ENCODE measurements at places on chromosomes 3 and 15.
A peak's percentile ranks its signal among the peaks of the same experiment; 100 is the strongest.

GRCh38 chr15:37076543-37076942 is 23.8 kb downstream of the MEIS2 start:
- DNase-seq: no peak

- no peak for DNase-seq
Measured at GRCh38 chr3:68148447-68148846, 494.0 kb upstream of the SUCLG2 start.

DNA sequence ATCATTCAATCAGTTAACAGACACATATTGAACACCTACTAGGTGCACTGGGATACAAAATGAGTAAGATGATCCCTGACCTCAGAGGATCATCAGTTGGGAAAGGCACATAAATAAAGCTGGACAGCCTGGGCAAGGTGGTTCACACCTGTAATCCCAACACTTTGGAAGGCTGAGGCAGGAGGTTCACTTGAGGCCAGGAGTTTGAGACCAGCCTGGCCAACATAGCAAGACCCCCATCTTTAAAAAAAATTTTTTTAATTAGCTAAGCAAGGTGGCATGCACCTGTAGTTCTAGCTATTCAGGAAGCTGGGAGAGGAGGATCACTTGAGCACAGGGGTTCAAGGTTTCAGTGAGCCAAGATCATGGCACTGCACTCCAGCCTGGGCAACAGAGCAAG is 3.7 kb upstream of the KLHL24 start:
- no peak for DNase-seq

- peak; percentile 31 for DNase-seq
Measured at GRCh38 chr3:55159711-55160110, 231.9 kb upstream of the LRTM1 start.

DNA sequence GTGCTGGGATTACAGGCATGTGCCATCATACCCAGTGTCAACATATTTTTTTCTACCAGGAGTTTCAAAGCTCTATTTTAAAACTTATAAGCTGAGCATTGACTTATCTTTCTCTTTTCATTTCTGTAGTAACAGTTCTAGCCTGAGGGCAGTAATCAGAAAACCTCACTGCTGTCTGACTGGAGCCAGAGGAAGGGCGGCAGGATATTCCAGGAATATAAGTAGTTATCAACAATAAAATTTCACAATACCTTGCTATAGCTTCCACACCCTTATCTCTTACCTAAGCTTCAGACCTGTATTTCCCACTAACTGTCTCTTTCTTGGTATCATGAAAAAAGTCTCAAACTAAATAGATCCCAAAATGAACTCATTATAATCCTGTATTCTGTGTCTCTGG is 5.1 kb upstream of the NEDD4 start:
- DNase-seq: no peak

GRCh38 chr3:160678292-160678842 is 1.4 kb downstream of the ARL14 start:
- DNase-seq: no peak

DNA sequence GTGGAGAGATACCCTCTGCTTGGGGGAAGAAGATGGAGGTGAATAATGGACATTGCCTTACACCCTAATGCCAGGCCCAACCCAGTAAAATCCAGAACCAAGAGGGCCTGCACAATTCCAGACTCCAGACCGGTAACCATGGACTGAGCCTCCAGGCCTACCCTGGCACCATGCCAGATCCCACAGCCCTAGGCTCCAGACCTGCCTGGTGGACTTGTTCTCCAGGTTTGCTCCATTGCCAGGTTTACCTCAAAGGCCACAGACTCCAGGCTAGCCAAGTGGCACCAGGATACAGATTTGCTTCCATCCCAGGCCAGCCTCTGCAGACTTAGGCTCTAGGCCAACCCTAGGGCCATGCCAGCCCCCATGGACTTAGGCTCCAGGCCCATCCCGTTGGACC is 14.0 kb downstream of the PLCH1 start:
- no peak for DNase-seq

- DNase-seq: no peak
Measured at GRCh38 chr15:60782316-60782715, 303.4 kb upstream of the ICE2 start.

- DNase-seq: peak; percentile 30
Measured at GRCh38 chr3:38354588-38355330, 8.2 kb downstream of the XYLB start.

GRCh38 chr15:95503640-95504225 is 826.8 kb upstream of the NR2F2 start:
- no peak for DNase-seq

DNA sequence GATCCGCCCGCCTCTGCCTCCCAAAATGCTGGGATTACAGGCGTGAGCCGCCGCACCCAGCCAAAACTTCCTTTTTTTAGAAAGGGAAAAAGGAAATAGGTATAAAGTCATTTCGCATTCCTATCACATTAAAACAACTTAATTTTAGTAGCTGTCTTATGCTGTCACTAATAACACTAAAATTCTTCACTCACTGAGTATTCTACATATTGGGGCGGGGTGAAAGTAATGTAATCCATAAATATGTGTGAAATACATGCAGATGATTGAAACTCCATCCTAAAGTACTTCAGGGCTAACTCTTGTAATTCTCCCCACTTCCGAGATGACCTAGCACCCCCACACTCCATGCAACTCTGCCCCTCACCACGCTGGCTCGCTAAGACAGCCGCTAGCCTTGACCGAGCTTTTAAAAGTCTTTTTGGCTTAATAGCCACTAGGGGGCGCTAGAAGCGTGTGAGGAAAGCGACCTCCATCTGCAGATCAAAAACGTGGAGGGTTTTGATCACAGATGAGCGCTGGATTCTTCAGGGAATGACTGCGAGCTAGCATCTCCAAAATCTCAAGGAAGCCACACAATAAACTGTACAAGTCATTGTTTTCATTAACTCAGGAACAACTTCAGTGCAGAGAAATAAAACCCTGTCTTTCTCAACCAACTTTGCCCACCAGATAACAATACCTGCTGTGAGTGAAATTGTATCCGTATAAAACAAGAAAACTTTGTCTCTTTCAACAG is 129.3 kb upstream of the IGF1R start:
- DNase-seq: peak; percentile 78

DNA sequence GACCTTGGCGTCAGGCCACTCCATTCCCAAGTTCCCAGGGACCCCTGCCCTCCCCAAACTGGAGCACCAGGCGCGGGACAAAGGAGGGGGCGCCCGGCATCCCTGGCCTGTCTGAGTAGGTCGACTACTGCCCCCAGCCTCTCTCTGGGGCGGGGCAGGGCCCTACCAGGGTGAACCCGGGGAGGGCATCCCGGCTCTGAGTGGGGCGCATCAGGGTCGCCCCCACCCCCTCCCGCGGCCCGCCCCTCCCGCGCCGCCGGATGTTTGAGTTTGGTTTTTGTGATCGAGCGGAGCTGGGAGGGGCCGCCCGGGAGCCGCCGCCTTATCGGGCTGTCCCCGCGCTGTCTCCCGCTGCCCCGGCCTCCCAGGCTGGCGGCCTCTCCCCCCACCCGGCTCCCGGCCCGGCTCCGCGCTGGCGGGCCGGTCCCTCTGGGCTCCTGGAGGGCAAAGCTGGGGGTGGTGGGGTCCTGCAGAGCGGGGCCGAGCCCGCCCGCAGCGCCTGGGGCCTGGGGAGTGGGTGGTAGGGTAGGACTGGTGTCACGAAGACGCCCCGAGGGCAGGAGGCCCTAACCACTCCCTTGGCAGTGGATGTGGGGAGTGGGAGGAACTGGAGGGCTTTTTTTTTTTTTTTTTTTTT is 47.2 kb upstream of the SMAD6 start:
- no peak for DNase-seq

- DNase-seq: no peak
Measured at GRCh38 chr15:70165716-70166284, 68.1 kb upstream of the TLE3 start.

GRCh38 chr15:57572468-57572867 is 19.2 kb upstream of the MYZAP start:
- no peak for DNase-seq

DNA sequence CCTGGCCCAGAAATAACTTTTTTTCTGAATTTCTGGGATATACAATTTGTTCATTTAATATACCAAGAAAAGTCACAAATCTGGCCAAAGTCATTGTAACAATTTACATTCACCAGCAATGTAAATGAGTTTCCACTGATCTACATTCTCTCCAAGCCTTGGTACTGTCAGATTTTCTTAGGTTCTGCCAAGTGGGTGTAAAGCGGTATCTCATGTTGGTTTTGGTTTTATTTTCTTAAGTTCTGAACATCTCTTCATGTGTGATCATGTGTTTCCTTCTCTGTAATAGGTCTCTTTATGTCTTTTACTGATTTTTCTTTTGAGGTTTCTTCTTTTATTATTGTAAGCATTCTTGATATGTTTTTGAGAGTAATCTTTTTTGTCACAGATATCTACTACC is 235.6 kb upstream of the COL8A1 start:
- no peak for DNase-seq

DNA sequence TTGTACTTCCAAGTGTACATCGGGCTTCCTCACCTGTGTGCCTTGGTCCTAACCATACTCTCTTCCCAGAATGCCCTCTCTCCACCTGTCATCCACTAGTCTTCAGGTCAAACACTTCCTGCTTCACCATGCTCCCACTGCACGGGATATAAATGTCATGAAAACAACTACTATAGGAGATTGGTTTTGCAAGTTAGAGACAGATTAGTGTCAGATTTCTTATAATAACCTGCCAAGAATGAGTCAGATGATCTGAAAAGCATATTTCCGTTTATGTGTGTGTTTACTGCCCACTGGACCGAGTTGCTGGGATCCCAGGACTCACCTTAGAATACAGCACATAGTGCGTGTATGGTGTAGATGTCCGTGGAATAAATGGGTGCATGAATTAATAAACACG is 21.4 kb downstream of the PLA1A start:
- DNase-seq: no peak

- DNase-seq: no peak
Measured at GRCh38 chr3:116927918-116928317, 218.3 kb downstream of the TUSC7 start.

DNA sequence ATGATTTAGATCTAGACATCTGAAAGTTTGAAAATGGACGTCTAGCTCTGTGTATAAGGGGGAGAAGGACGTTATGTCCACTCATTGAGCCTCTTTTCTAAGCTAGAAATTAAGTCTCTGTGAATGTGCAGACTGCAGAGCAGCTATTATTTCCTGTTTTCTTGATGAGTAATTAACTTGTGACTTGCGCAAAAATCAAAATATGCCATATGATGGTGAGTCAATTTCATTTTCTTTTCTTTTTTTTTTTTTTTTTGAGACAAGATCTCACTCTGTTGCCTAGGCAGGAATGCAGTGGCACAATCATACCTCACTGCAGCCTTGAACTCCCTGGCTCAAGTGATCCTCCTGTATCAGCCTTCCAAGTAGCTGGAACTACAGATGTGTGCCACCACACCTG is 14.1 kb downstream of the LACTB start:
- peak; percentile 67 for DNase-seq

DNA sequence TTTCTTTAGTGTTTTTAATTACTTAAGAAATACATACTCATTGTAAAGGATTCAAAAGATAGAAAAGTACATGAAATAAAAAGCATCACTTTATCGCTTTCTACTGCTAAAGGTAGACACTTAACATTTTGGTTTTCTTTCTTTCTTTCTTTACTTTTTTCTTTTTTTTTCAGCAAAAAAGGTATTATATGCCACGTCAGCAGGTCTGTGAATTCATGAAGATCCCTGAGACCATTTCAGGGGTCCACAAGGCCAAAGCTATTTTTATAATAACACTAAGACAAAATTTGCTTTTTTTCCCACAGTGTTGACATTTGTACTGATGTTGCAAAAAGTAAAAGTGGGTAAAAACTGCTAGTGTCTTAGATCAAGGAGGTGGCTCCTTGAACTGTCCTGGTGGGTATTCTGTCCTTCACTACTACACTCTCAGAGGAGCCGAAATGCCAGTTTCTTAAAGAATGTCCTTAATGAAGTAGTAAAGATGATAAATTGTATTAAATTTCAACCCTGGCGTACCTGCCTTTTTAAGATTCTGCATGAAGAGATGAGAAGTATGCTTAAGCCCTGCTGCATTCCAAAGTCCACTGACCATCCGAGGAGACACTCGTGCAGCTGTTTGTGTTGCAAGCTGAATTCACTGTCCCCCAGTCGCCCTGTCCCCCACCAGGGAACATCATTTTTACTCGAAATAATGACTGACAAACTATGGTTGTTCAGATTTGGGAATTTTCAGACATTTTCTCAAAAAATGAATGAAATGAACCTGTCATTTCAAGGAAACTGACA is 106.7 kb upstream of the PIAS1 start:
- DNase-seq: no peak

- no peak for DNase-seq
Measured at GRCh38 chr3:182486463-182486862, 306.8 kb upstream of the ATP11B start.

DNA sequence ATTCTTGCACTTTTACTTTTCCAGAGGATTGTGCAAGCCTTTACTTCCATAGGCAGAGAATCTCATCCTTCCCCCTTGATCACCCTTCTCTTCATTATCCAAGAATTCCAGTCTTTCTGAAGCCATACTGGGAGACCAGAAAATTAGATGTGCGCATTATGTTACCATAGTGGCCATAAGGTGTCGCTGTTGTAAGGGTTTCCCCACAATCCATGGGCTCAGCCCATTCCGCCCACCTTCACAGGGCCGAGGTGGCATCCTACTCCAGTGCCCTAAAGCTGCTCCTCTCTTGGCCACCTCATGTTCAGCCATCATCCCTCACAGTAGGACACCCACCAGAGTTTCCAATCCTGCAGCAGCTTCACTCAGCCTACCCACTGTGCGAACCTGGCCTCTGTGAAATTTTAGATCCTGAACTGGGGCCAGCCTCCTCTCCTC is 35.0 kb downstream of the CTSH start:
- DNase-seq: peak; percentile 43

DNA sequence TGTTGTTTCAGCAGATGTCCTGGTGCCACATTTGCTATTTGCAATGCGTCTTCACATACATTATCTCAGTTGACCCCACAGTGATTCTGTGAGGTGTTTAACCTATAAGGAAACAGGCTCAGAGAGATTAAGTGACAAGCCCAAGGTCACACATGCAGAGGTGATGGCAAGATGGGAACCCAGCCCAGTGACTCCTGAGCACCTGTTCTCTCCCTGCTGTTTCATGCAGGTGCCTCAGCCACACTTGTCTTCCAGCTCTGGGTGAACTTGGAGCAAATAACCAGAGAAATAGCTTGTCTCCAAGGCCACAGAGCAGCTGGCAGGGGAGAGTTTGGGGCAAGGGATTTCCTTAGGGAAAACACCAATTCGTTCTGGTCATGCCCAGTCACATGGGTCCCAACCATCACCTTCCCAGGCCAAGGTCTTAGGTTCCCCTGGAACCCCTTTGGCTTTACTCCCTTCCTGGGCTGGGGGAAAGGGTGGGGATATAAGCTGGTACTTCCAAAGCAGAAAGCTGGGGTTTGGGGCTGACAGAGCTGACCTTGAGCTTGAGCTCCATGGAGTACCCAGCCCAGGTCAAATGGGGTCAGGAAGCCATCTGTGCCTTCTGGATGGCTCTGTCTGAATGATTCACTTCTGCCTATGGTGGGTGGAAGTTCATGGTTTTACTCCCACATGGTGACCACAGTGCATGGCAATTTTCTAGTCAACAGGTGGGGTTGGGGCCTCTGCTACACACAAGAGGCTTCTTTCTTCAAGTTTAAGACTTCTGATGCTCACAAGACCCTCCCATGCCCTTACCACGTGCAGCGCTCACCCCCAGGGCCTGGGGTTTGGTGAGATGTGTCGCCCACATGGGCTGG is 22.4 kb downstream of the LIPC start:
- DNase-seq: peak; percentile 15
